ENCODE measurements at places on chromosomes 1 and 21. TPM values are rescaled to one million over a fixed set of nuclear protein-coding genes. Genes with fewer than 3 reads are reported as not detected.
A peak's percentile ranks its signal among the peaks of the same experiment; 100 is the strongest.

BCL10 gene
- total RNA-seq = 23.8 TPM

CD34 gene
- 78.2 TPM for total RNA-seq

TCHH gene
- 0.29 TPM for total RNA-seq

SLC5A3 gene
- total RNA-seq = 40.8 TPM

DNAJC28 gene
- total RNA-seq = 3.1 TPM

PPFIA4 gene
- total RNA-seq = 0.89 TPM

CFHR5 gene
- not detected for total RNA-seq

BRDT gene
- total RNA-seq = not detected

DNA sequence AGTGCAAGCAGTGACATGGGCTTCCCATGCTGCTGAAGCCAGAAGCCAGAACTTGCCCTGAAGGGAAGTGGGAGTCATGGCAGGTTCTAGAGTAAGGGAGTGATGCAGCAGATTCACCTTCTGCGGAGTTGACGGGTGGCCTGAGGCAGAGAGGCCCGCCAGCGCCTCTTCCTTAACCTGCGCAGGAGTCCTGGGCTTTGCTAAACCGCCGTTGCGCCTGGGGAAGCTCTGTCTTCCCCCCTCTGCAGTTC lies 67.3 kb downstream of the OBSCN start:
- no peaks in the 10 kb centered on the region for H3K27me3 ChIP-seq
- peaks cover 17% of the 10 kb centered on the region for H3K4me1 ChIP-seq
- peak overlapping the region; percentile 33 for H3K4me3 ChIP-seq
- no peak overlapping the region for H3K27ac ChIP-seq

- no peaks in the 10 kb centered on the region for H3K27me3 ChIP-seq
- no peaks in the 10 kb centered on the region for H3K36me3 ChIP-seq
- no peak for DNase-seq
- peak overlapping the region; percentile 1 for H3K27ac ChIP-seq
- peaks cover 60% of the 10 kb centered on the region for H3K4me1 ChIP-seq
Observed at GRCh38 chr21:34076835-34077234, 3.5 kb downstream of the MRPS6 start.

DNA sequence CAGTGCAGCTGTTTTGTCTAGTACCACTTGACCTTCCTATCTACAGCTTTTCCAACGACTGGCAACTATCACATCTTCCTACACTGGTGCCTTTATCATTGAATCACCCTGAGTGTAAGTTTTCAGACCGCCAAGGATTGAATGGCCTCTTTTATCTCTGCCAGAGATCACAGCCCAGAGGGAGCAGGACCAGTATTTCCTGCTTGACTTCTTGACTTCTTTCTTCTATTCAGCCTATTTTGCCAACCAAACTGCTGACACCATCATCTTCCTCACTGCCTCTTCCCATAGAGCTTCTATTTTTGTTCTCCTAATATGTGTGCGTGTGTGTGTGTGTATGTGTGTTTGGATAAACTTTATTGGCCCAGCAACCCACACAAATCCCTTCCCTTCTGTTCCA lies 53.8 kb downstream of the SERBP1 start:
- DNase-seq = no peak
- no peaks in the 10 kb centered on the region for H3K36me3 ChIP-seq
- no peak overlapping the region for H3K27ac ChIP-seq
- H3K4me1 ChIP-seq = no peaks in the 10 kb centered on the region

DNA sequence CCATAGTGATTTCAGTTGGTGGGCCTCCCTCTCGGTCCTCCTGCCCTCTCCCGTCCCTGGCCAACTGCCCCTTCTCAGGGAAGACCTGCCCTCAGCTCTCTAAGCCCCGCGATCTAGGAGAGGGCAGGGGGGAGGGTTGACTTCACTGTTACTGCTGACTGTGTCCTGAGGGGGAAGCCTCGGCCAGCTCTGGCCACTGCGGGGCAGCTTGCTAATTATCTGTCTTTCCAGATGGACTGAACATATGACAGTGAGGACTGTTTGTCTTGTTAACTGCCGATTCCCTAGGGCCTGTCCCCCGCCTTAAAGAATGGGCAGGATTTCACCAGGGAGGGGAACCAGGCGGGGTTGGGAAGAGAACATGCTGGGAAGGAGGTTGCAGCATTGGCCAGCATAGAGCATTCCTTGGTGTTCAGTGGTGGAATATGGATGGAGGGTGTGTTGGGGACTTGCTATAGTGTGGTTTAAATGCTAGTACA lies 22.9 kb downstream of the NIPAL3 start:
- no peaks in the 10 kb centered on the region for H3K27me3 ChIP-seq
- H3K4me1 ChIP-seq = peaks cover 9% of the 10 kb centered on the region
- no peak for DNase-seq
- H3K36me3 ChIP-seq = no peaks in the 10 kb centered on the region

- no peak overlapping the region for H3K27ac ChIP-seq
- H3K4me1 ChIP-seq = no peaks in the 10 kb centered on the region
- H3K36me3 ChIP-seq = no peaks in the 10 kb centered on the region
- no peak for DNase-seq
- H3K27me3 ChIP-seq = no peaks in the 10 kb centered on the region
- H3K4me3 ChIP-seq = no peak overlapping the region
Observed at GRCh38 chr1:81113688-81114087, 687.0 kb upstream of the ADGRL2 start.

DNA sequence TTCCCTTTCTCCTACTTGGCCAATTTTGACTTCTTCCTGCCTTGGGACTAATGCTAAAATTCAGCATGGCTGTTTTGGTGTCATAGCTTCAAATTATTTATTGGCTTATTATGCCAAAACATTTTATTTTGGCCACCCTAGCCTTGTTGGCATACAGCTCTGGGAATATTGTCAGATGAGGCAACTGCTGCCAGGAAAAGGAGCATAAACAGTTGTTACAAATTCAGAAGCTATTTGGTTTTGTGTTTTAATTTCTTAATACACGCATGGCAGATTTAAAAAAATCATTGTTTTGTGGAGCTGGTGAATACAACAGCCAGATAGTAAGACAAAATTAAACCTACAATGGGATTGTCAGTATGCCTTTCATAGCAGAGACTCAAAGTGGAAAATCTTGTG lies 66.8 kb upstream of the BCL10 start:
- no peaks in the 10 kb centered on the region for H3K4me1 ChIP-seq
- H3K4me3 ChIP-seq = no peak overlapping the region
- no peaks in the 10 kb centered on the region for H3K27me3 ChIP-seq
- H3K27ac ChIP-seq = peak overlapping the region; percentile 21

- no peak overlapping the region for H3K4me3 ChIP-seq
- H3K36me3 ChIP-seq = no peaks in the 10 kb centered on the region
- no peak overlapping the region for H3K27ac ChIP-seq
- no peaks in the 10 kb centered on the region for H3K27me3 ChIP-seq
- no peaks in the 10 kb centered on the region for H3K4me1 ChIP-seq
Observed at GRCh38 chr1:219875860-219876259, 52.5 kb downstream of the SLC30A10 start.

GRCh38 chr1:35863136-35863535 lies 19.9 kb upstream of the AGO1 start:
- no peaks in the 10 kb centered on the region for H3K27me3 ChIP-seq
- H3K4me1 ChIP-seq = no peaks in the 10 kb centered on the region
- H3K36me3 ChIP-seq = no peaks in the 10 kb centered on the region
- H3K27ac ChIP-seq = no peak overlapping the region

GRCh38 chr1:83500987-83501591 lies 497.8 kb downstream of the TTLL7 start:
- H3K27ac ChIP-seq = no peak overlapping the region
- H3K36me3 ChIP-seq = no peaks in the 10 kb centered on the region
- H3K4me3 ChIP-seq = no peak overlapping the region
- DNase-seq = no peak
- H3K27me3 ChIP-seq = no peaks in the 10 kb centered on the region

GRCh38 chr1:178632653-178633052 lies 92.4 kb upstream of the RALGPS2 start:
- H3K27ac ChIP-seq = no peak overlapping the region

- H3K27ac ChIP-seq = peak overlapping the region; percentile 72
- no peaks in the 10 kb centered on the region for H3K36me3 ChIP-seq
- peaks cover 56% of the 10 kb centered on the region for H3K4me1 ChIP-seq
- peak; percentile 64 for DNase-seq
- no peaks in the 10 kb centered on the region for H3K27me3 ChIP-seq
Observed at GRCh38 chr1:42944246-42944928, 14.3 kb downstream of the SLC2A1 start.

DNA sequence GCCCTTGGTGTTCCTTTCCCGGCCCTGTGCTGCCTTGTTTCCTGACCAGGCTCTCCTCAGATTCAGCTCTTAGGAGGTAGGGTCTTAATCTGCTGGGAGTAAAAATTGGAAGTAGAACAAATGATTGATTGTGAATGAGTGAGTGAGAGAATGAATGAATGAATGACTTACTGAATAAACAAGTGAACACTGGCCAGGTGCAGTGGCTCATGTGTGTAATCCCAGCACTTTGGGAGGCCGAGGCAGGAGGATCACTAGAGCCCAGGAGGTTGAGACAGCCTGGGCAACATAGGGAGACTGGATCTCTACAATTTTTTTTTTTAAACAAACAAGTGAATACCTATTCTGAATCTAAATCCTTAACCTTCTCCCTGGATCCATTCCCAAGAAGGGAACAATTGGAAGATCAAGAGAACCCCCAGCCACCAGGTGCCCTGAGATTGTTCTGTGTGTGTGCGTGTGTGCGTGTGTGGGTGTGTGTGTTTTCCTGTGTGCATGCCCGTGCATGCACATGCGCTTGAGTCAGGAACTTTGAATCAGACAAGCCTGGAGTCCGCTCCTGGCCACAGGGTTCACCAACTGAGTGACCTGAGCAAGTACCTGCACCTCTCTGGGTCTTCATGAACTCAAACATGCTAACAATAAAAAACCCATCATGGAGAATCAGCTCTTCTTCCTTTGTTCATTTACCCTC lies 24.3 kb upstream of the CITED4 start:
- H3K27me3 ChIP-seq = peaks cover 6% of the 10 kb centered on the region
- no peaks in the 10 kb centered on the region for H3K4me1 ChIP-seq
- H3K27ac ChIP-seq = no peak overlapping the region
- no peak overlapping the region for H3K4me3 ChIP-seq
- no peaks in the 10 kb centered on the region for H3K36me3 ChIP-seq

GRCh38 chr1:184608581-184608980 lies 146.1 kb downstream of the EDEM3 start:
- peaks cover 9% of the 10 kb centered on the region for H3K4me1 ChIP-seq
- no peak for DNase-seq
- H3K4me3 ChIP-seq = no peak overlapping the region
- no peaks in the 10 kb centered on the region for H3K27me3 ChIP-seq
- H3K27ac ChIP-seq = no peak overlapping the region
- H3K36me3 ChIP-seq = no peaks in the 10 kb centered on the region

- H3K27ac ChIP-seq = no peak overlapping the region
- no peak overlapping the region for H3K4me3 ChIP-seq
- peak; percentile 1 for DNase-seq
- peaks cover 27% of the 10 kb centered on the region for H3K4me1 ChIP-seq
- H3K36me3 ChIP-seq = no peaks in the 10 kb centered on the region
- H3K27me3 ChIP-seq = no peaks in the 10 kb centered on the region
Observed at GRCh38 chr1:3618881-3619671, 5.7 kb upstream of the TPRG1L start.

- no peak overlapping the region for H3K27ac ChIP-seq
- no peak overlapping the region for H3K4me3 ChIP-seq
- no peaks in the 10 kb centered on the region for H3K4me1 ChIP-seq
- no peaks in the 10 kb centered on the region for H3K36me3 ChIP-seq
Observed at GRCh38 chr21:38780879-38781278, 24.9 kb upstream of the ETS2 start.

GRCh38 chr21:38083535-38083934 lies 167.3 kb upstream of the KCNJ6 start:
- no peak overlapping the region for H3K27ac ChIP-seq
- H3K36me3 ChIP-seq = no peaks in the 10 kb centered on the region
- no peaks in the 10 kb centered on the region for H3K4me1 ChIP-seq
- H3K4me3 ChIP-seq = no peak overlapping the region
- no peaks in the 10 kb centered on the region for H3K27me3 ChIP-seq

GRCh38 chr1:182107209-182107608 lies 45.7 kb upstream of the ZNF648 start:
- no peaks in the 10 kb centered on the region for H3K4me1 ChIP-seq
- no peak overlapping the region for H3K4me3 ChIP-seq
- no peak for DNase-seq
- H3K36me3 ChIP-seq = no peaks in the 10 kb centered on the region
- no peak overlapping the region for H3K27ac ChIP-seq

GRCh38 chr1:248736977-248737376 lies 18.6 kb downstream of the LYPD8 start:
- H3K27me3 ChIP-seq = no peaks in the 10 kb centered on the region
- no peak overlapping the region for H3K27ac ChIP-seq
- no peak overlapping the region for H3K4me3 ChIP-seq
- DNase-seq = no peak

DNA sequence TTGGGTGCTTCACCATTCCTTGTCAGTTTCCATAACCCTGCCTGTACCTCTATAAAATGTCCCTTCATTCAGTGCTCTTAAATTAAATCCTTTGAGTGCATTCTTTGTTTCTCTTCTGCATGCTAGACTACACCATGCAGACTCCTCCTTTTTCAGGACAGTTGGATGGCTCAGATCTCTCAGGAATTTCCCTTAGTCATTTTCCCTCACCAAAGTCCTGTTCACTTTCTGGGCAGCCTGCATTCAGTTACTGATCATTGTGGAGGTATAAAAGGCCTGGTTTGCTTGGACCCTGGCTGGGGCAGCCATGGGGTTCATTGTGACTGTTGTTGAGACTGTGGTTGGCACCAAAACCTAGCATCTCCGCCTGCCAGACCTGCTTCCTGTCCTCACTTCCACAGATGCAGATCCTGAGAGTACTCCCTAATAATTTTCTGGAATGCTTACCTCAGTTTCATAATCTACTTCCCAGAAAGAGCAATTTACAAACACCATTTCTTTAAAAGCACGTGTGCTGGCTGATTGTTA lies 88.4 kb downstream of the PDE4B start:
- no peak for DNase-seq
- no peak overlapping the region for H3K4me3 ChIP-seq
- no peaks in the 10 kb centered on the region for H3K36me3 ChIP-seq
- no peak overlapping the region for H3K27ac ChIP-seq
- H3K27me3 ChIP-seq = no peaks in the 10 kb centered on the region
- no peaks in the 10 kb centered on the region for H3K4me1 ChIP-seq

DNA sequence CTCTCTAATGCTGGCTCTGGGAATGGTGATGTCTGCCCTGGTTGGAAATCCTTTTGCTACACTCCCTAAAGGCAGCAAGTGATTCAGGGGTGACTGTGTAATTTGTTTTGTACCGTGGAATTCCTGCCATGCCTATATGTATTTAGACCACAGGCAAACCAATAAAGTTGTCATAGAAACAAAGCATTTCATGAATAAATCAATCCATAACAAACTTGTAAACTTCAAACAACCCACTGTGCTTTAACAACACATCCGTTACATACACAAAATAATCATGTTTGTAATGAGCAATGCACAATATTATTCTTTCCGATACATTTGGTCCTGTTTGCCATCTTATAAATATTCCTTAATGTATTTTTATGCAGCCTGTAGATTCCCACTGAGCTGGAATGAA lies 330.3 kb upstream of the SNX7 start:
- H3K27me3 ChIP-seq = no peaks in the 10 kb centered on the region
- no peak overlapping the region for H3K27ac ChIP-seq
- H3K4me1 ChIP-seq = peaks cover 10% of the 10 kb centered on the region
- no peak for DNase-seq
- no peaks in the 10 kb centered on the region for H3K36me3 ChIP-seq

GRCh38 chr1:229627003-229627402 lies 956 bp downstream of the URB2 start:
- no peaks in the 10 kb centered on the region for H3K36me3 ChIP-seq
- H3K4me3 ChIP-seq = peak overlapping the region; percentile 89
- peak overlapping the region; percentile 95 for H3K27ac ChIP-seq
- no peaks in the 10 kb centered on the region for H3K27me3 ChIP-seq
- DNase-seq = no peak
- H3K4me1 ChIP-seq = peaks cover 22% of the 10 kb centered on the region

- no peak overlapping the region for H3K4me3 ChIP-seq
- H3K4me1 ChIP-seq = peaks cover 19% of the 10 kb centered on the region
- DNase-seq = peak; percentile 62
- H3K27ac ChIP-seq = peak overlapping the region; percentile 44
- H3K36me3 ChIP-seq = no peaks in the 10 kb centered on the region
- no peaks in the 10 kb centered on the region for H3K27me3 ChIP-seq
Observed at GRCh38 chr1:184792450-184792969, 37.9 kb upstream of the EDEM3 start.
